Eye (tissue), 1 donor: ENCODE measurements at places on chromosomes 16 and 17.

DNA sequence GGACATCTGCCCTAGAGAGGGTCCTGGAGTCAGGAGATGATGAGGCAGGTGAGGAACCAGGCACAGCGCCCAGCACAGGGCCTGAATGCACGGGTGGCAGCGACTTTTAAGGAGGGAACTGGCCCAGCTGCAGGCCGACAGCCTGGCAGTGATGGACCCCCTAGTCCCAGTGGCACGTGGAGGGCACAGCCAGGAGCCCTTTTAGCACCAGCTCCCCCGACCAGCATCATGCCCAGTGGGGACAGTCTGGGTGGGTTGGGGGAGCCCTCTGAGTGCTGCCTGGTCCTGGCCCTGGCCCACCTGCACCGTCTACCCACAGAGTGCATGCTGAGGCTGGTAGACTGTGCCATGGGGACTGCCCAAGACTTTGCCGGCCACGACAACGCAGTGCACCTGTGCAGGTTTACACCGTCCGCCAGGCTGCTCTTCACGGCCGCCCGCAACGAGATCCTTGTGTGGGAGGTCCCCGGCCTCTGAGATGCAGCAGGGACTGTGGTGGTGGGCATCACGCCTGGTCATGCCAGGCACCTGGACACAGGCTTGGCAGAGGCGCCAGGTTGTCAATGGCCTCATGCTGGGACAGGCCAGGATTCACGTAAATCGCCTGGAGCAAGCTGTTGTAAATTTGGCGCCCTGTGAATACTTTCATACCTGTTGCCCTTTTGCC, 686 bp upstream of the RHOT2 start:
- no peak for DNase-seq

GRCh38 chr16:85995541-85996423, 96.8 kb downstream of the IRF8 start:
- DNase-seq, result no peak

- DNase-seq, result no peak
Observed at GRCh38 chr17:16448490-16448889, 33.1 kb downstream of the TRPV2 start.

DNA sequence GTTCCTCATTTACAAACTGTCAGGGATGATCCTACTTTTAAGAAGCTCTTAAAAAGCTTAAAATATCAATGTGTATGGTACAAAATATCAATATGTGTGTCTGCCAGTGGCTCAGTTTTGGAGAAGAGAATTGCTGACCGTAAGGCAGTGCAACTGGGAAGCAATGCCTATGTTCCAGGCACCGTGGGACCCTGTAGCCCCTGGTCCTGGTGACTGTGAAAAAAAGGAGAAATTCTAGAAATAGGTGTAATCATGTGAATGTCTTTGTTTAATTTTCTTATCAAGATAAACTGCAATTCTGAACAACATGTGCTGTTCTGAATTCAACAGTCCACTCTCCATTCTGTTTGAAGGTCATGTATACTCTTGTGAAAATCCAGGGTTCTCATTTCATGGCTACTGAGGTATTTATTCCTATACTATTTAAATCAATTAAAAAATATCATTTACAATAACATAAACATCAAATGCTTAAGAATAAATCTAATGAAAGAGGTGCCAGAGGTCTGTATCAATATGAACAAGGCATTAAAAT, 9.4 kb upstream of the HP start:
- no peak for DNase-seq

DNA sequence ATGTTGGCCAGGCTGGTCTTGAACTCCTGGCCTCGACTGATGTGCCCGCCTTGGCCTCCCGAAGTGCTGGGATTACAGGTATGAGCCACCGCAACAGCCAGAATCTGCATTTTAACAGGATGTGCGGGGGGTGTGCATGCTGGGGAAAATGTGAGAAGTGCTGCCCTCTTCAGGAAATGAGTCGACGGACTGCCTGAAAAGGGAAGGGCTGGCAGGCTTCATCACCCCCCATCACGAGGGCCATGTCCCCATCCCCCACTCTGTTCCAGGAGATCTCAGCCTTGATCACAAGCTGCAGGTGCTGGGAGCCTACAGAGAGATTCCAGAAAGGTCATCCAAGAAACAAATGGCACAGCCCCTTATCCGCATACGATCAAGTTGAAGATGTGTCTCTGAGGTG, 195.3 kb upstream of the RPL38 start:
- DNase-seq, result no peak

GRCh38 chr16:28180655-28181460, 30.9 kb downstream of the XPO6 start:
- peak; percentile 36 for DNase-seq

GRCh38 chr17:49729069-49729468, 21.3 kb upstream of the SLC35B1 start:
- no peak for DNase-seq

DNA sequence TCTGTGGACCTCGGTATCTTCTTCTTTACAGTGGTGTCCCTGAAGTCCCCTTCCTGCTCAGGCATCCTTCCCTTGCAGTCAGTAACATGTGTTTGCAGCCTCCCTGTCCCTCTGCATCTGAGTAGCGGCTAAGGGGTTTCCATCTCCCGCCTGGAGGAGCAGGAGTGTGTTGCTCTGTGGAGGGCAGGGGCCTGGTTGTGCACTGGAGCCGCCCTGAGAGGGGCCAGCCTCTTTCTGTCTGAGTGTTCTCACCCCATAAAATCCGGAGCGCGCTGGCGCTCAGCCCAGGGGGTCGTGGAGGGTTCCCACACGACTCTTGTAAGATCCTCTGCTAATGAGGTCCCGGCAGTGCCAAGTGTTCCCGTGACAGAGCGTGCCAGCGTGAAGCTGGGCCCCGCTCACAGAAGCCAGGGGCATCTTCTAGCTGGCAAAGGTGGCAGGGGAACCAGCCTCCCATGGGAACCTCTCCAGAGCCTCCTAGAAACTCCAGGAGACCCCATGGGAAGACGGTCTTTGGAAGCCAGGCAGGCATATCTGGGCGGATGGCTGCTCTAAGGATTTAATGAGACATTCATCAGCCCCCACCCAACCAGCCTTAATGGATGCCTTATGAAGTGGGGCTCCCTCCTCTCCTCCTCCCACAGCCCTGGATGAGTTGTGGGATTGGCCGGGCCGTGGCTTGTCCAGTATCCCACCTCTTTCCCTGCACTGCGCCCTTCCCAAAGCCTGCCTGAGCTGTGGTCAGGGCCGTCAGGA, 91.4 kb upstream of the GSE1 start:
- DNase-seq, result no peak

DNA sequence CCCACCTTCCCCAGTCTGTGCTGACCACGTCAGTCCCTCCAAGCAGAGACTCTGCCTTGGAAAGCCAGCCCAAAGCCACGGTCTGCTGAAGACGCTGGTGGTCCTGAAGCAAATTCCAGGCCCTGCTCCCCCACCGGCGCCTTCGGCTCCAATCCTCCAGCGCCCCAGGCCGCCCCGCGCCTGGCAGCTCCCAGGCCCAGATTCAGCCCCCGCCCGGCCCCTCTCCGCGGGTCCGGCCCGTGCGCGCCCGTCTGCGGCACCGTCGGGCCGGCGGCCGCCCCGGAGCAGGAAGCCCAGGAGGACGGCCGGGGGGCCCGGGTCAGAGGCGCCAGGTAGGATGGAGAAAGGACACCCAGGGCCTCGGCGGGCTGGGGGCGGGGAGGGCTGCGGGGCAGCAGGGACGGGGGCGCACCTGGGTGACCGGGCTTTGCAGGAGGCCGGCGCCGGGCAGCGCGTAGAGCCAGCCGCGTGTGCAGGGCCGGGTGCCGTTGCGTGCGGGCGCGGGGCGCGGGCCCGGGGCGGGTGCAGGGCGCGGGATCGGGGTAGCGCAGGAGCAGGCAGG, 594 bp upstream of the SLC22A31 start:
- DNase-seq, result peak; percentile 32

GRCh38 chr16:72256398-72257066, 84.6 kb upstream of the PMFBP1 start:
- no peak for DNase-seq

GRCh38 chr16:2468725-2469398, 2.2 kb upstream of the NTN3 start:
- DNase-seq, result peak; percentile 80

- no peak for DNase-seq
Observed at GRCh38 chr17:48611681-48612455, 1.1 kb upstream of the HOXB7 start.

GRCh38 chr17:266701-267667, 85.5 kb upstream of the DOC2B start:
- peak; percentile 86 for DNase-seq

- DNase-seq, result no peak
Observed at GRCh38 chr17:50722746-50723145, 3.3 kb downstream of the LUC7L3 start.

DNA sequence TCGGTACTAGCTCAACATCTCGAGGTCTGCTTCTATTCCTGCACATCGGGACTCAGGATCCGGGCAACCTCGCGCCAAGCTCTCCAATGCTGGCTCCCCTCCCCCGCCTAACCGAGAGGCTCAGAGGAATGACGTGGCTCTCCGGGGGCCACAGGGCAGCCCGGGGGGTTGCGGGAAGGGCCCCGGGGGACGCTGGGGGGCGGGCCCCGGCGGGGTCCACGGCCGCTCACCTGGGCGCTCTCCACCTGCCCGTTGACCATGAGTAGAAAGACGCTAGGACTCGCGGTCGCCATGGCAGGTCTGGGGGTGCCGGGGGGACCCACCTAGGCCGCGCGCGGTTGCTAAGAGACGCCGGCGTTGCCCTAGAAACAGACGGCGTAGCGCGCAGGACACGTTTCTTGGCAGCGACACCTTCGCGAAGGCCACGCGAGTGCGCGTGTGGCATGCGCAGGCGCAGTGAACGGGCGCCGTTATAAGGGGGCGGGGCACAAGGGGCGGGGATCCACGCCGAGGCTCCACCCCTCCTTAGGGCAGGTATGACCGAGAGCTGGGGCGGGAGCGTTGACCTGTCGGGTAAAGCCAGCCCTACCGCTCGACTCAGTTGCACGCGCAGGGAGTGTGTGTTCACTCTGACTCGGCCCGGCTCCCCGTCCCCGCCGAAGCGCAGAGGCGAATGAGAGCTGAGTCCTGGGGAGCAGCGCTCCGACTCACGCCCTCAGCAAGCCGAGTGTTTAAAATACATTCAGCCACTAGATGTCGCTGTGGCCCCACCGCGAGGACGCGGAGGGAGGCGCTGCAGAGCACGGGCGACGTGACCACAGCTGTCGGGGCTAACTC, at the start of gene B9D1:
Gene B9D1, minus strand, starts transcription at position 447 of the 837 bp plus-strand sequence. Its CDS starts 154 bp downstream, at position 293.
- peak; percentile 99 for DNase-seq

- no peak for DNase-seq
Observed at GRCh38 chr16:69859105-69859989, 91.8 kb upstream of the CLEC18A start.

DNA sequence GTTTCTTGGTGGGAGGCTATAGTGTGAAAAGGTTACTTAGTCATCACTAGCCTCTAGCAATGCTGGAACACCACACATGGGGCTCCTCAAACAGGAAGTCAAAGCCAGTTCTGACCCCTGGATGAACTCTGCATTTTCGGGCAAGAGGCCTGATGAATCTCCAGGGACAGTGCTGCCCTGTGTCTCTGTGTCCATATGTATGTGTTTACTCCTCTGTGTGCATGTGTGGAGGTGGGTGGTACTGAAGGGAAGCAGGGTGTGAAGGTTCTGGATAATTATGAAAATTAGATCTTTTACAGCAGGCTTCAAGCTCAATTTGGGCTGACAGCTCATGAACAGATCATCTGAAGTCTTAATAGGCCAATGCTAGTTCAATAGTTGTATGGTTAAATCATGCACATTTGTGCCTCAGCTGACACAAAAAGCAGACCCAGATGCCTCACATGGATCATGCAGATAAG, 133.6 kb downstream of the SNX11 start:
- DNase-seq, result peak; percentile 80

GRCh38 chr16:72961115-72961832, 86.7 kb downstream of the ZFHX3 start:
- peak; percentile 87 for DNase-seq

- DNase-seq, result no peak
Observed at GRCh38 chr16:77430360-77430759, 4.5 kb downstream of the ADAMTS18 start.

- no peak for DNase-seq
Observed at GRCh38 chr17:49388290-49388640, 26.2 kb upstream of the ZNF652 start.
